Caco-2 (cell line): ENCODE measurements at places on chromosomes 4 and X. TPM values are rescaled to one million over a fixed set of nuclear protein-coding genes. Genes with fewer than 3 reads are reported as not detected.

DNA sequence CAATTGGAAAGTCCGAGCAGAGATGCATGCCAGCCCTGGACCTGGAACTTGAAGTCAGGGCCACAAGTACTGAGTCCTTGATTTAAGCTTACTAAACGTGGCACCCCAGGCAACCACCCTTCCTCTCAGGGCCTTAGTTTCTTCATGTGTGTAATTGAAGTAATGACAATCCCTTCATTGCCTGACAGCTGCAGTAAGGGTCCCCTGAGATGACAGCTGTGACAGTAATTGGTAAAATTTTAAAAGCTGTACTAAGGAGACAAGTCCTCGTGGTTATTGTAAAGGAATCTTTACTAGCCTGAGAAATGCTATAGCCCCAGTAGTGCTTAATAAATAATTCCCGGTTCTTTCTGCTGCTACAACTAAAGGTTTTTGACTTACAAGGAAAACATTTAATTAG is 175.1 kb upstream of the RADX start:
- H3K36me3 ChIP-seq = no peaks in the 10 kb centered on the region
- H3K27ac ChIP-seq = no peak overlapping the region
- H3K4me1 ChIP-seq = no peaks in the 10 kb centered on the region
- DNase-seq = no peak

FGD1 gene
- total RNA-seq = 4.1 and 4.2 TPM in 2 replicates

ERVMER34-1 gene
- 73.3 and 85.6 TPM in 2 replicates for total RNA-seq

DNA sequence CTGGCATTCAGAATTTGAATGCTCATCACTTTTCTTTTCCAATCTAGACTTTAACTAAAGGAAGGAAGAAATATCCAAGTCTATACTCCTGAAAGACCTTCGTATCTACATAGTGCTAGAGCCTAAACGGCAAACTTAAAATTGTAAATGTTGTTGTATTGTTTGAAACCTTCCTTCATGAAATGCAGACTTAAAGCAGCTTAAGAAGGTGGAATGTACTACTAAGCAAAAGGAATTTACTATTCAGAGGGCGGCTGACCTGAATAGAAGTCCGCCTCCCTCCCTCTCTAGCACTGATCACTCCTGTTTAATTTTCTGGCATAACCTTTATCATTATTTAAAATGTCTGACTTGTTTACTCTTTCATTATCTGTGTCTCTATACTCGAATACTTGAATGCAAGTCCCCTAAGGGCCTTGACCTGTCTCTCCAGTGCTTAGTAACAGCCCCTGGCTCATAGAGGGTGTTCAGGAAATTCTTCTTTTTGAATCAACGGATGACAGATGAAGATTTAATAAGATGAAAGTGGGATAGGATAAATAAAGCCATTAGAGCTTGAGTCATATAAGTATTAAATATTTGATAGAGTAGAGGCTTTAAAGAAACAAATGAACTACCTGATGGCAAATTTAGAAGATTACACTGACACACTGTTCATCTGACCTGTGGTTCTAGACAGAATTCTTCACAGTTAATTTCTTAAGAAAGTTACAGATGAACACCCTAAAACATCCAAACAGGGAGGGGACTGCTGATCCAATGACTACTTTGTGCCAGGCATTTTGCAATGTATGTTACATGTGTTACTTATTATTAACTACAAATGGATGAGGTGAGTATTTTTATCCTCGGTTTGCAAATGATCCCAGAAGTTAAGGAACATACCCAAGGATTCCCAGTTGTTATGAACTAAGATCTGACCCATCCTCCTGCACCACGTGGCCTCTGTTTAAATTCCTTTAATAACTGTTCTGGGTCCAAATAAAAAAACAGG is 20.2 kb upstream of the RBPJ start:
- H3K4me3 ChIP-seq = no peak overlapping the region
- no peak overlapping the region for H3K27ac ChIP-seq
- no peaks in the 10 kb centered on the region for H3K27me3 ChIP-seq
- no peak for DNase-seq
- H3K4me1 ChIP-seq = no peaks in the 10 kb centered on the region

DNA sequence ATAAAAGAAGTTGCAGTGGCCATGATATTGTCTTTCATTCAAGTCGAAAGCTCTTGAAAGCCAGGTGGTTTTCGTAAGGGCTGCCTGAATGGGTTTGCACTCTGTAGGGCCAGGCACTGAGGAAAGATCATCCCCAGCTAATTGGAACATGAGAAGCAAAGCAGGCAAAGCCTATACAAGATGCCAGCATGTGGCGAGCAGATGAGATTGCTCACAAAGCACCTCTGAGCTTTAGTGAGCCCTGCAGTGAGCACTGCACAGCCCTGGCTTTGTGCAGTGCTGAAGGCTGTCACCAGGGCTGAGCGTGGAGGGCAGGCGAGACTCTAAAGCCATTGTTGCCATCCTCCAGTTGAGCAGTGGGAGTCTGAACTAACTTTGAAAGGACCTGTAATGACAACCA is 53.8 kb downstream of the HADH start:
- no peaks in the 10 kb centered on the region for H3K36me3 ChIP-seq
- H3K4me3 ChIP-seq = no peak overlapping the region
- H3K4me1 ChIP-seq = no peaks in the 10 kb centered on the region
- H3K27ac ChIP-seq = no peak overlapping the region
- DNase-seq = no peak
- no peaks in the 10 kb centered on the region for H3K27me3 ChIP-seq

CXCL3 gene
- total RNA-seq = 1.9 and 4.3 TPM in 2 replicates

HMGN5 gene
- total RNA-seq = 1.1 and 1.9 TPM in 2 replicates

HSFX1 gene
- 0.23 and 0.37 TPM in 2 replicates for total RNA-seq

GLOD5 gene
- not detected in 2 replicates for total RNA-seq

SMIM9 gene
- total RNA-seq = not detected in 2 replicates

DNA sequence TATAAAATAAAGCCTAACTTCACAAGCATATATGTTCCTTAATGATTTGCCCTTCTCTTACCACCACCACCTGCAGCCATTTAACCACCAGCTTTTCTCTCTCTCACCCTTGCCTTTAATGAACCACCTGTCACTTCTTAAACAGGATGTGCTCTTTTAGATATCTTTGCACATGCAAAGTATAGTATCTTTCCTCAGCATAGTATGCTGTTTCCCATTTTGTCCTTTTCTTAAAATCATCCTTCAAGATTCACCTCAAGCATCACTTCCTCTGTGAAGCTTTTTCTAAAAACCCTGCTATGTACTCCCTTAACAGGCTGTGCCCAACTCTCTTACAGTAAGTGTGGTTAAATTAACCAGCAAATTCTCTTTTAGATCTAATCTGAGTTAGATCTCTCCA is 8.2 kb upstream of the CNOT6L start:
- H3K27ac ChIP-seq = no peak overlapping the region
- no peaks in the 10 kb centered on the region for H3K27me3 ChIP-seq
- DNase-seq = no peak

DNA sequence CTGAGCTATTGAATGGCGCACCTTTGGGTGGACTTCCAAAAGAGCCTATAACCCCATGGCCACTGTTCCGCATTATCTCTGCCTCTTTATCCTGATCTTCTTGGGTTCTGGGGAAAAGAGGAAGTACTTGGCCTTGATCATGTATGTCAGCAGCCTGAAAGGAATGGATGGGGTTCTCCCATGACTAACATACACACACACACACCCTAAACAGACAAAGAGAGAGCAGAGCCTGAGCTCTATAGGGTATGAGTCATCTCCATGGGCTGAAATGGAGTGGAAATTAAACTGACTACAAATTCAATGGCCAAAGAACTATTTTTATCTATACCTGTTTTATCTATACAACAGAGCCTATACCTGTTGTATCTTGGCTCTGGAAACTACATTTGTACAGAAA is 141.5 kb upstream of the MTMR8 start:
- no peaks in the 10 kb centered on the region for H3K4me1 ChIP-seq
- no peaks in the 10 kb centered on the region for H3K27me3 ChIP-seq
- no peak for DNase-seq
- H3K36me3 ChIP-seq = no peaks in the 10 kb centered on the region

DNA sequence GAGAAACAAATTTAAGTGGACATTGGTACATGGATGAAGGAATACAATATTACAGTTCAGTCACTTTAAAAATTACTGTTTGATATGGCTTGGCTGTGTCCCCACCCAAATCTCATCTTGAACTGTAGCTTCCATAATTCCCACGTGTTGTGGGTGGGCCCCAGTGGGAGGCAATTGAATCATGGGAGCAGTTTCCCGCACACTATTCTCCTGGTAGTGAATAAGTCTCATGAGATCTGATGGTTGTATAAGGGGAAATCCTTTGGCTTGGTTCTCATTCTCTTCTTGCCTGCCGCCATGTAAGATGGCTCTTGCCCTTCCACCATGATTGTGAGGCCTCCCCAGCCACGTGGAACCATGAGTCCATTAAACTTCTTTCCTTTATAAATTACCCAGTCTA is 804.2 kb upstream of the FRG1 start:
- no peak overlapping the region for H3K4me3 ChIP-seq
- H3K27ac ChIP-seq = no peak overlapping the region
- no peaks in the 10 kb centered on the region for H3K4me1 ChIP-seq
- no peaks in the 10 kb centered on the region for H3K27me3 ChIP-seq

THAP9 gene
- 6.8 and 7.9 TPM in 2 replicates for total RNA-seq
